NCI-H748 treated with DMSO at 0.1 percent for 48 hours (cell line): ENCODE measurements at places on chromosomes 6 and 20.

DNA sequence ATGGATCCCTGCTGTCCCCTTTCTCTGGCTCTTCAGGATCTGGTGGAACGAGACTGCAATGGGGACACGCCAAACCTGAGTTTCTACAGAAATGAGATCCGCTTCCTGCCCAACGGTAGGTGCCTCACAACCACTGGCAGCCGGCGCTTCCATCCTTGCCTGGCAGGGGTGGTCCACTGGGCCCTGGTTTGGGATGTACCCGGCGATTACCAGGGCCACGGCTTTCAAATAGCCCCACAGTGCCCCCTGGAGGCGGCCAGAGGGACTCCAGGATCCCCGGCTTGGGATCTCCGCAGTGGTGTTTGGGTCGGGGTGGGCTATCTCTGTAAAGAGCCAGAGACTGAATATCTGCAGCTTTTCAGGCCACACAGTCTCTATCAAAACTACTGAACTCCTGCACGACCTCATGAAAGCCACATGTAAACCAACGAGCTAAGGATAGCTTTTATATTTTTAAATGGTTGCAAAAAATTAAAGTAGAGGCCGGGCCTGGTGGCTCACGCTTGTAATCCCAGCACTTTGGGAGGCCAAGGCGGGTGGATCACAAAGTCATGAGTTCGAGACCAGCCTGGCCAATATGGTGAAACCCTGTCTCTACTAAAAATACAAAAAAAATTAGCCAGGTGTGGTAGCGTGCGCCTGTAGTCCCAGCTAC, 3.7 kb downstream of the OGFR start:
- DNase-seq, result no peak

DNA sequence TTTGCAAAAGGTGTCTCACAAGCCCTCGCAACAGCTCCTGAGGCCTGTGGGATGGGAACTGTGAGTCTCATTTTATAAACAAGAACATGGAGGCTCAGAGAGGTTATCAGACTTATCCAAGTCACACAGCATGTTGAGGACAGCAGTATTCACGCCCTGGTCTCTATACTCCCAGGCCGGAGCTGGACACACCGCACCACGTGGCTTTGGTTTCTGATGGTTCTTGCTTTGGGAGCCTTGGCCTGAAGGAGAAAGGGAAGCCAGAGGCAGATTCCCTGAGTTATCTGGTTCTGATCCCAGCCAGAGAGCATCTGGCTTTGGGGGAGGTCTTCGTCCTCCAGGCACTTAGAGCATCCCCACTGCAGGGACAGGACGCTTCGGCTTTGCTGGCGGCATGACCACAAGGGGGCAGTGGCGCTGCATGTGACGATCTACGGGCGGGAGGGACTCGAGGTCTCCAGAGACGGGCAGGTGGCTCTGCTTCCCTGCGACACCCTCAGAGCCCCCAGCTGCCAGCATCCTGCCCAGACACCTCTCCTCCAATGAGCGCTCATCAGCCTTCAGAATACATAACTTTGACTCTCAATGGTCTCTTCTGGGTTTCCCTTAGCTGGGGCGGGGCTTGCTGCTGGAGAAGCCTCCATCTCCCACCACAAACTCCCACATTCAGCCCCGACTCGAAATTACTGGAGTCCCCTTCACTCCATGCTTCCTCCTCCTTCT, 51.4 kb upstream of the SAYSD1 start:
- peak; percentile 67 for DNase-seq

- no peak for DNase-seq
These were observed 17.8 kb downstream of the MAP3K5 start for GRCh38 chr6:136774228-136775041.

- DNase-seq, result peak; percentile 91
These were observed 483.9 kb downstream of the CD83 start for GRCh38 chr6:14601490-14601889.

GRCh38 chr20:34815636-34816035, 9.8 kb downstream of the NCOA6 start:
- no peak for DNase-seq

- no peak for DNase-seq
These were observed 104.9 kb upstream of the IYD start for GRCh38 chr6:150263765-150264404.

GRCh38 chr6:5146398-5146797, 61.3 kb downstream of the PPP1R3G start:
- DNase-seq, result no peak

- DNase-seq, result no peak
These were observed 406.4 kb upstream of the PLCB4 start for GRCh38 chr20:8662433-8662954.

GRCh38 chr6:54992789-54993188, 146.2 kb downstream of the FAM83B start:
- DNase-seq, result peak; percentile 41

GRCh38 chr20:23874747-23875146, 4.8 kb downstream of the CST5 start:
- no peak for DNase-seq

GRCh38 chr20:63896264-63897105, 1.6 kb downstream of the DNAJC5 start:
- peak; percentile 26 for DNase-seq

DNA sequence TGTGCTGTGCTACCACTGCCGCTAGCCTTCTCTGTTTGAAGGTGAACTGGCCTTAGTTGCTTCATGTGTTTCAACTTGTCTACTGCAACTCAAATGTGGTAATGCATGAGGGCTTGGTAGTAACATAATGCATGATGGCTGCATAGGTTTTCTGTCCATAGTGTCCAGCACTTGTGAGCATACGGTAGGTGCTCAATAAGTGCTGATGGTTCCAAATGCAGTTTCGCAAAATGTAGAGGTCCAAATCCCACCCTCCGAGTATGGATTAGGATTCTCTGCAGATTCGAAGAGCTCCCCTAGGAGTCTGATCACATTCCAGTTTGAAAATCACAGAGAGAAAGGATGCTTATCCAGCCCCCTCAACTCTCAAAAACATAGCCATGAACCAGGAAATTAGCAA, 64.2 kb downstream of the FGD2 start:
- DNase-seq, result no peak

DNA sequence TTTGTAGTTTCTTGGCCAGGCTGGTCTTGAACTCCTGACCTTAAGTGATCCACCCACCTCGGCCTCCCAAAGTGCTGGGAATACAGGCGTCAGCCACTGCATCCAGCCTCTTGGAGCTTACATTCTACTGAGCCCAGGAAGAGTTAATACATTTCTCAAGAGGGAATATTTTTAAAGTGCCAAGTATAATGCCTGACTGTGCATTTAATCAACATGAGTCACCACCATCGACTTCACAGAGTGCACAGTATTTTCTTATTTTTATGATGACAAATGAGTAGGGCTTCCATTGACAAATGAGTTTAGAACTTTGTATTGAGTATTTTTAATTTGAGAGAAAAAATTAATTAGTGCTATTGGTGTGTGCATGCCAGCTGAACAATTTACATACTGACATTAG, 72.2 kb downstream of the SASH1 start:
- no peak for DNase-seq

DNA sequence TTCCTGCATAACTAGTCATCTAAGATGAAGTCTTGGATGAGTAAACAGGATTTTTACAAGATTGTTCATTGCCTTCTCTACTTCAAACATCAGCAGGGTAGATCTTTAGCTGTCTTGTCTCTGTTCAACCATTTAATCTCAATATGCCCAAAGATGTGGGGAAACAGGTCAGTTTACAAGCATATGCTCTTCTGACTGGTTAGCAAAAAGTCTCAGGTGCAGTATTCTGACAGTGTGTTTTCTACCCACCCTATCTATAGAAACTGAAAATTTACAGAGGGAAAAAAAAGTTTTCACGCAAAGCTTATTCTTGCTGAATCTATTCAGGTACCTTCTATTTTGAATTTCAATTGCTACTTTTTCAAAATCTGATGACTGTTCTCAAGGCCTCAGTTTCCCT, 29.0 kb downstream of the MAP3K5 start:
- DNase-seq, result no peak

GRCh38 chr6:147278891-147279290, 74.7 kb downstream of the STXBP5 start:
- DNase-seq, result no peak

GRCh38 chr20:22232923-22233322, 351.4 kb downstream of the FOXA2 start:
- no peak for DNase-seq
